ENCODE measurements at places on chromosomes 7 and 10. TPM values are rescaled to one million over a fixed set of nuclear protein-coding genes. Genes with fewer than 3 reads are reported as not detected.

IPMK gene
- polyA plus RNA-seq, result 9.0 TPM

PON1 gene
- polyA plus RNA-seq, result not detected

OR6B1 gene
- not detected for polyA plus RNA-seq

ADAMTS14 gene
- polyA plus RNA-seq, result 0.23 TPM

ADCY1 gene
- polyA plus RNA-seq, result 0.50 TPM

SLC26A5 gene
- 0.04 TPM for polyA plus RNA-seq

SNX10 gene
- polyA plus RNA-seq, result 8.2 TPM

LYZL1 gene
- not detected for polyA plus RNA-seq

CALML3 gene
- polyA plus RNA-seq, result not detected

POLR2J3 gene
- polyA plus RNA-seq, result 33.6 TPM

ELOVL3 gene
- polyA plus RNA-seq, result 0.45 TPM

OR6V1 gene
- polyA plus RNA-seq, result not detected

MTPN gene
- 95.7 TPM for polyA plus RNA-seq

HGF gene
- polyA plus RNA-seq, result 1.8 TPM

BAZ1B gene
- 13.8 TPM for polyA plus RNA-seq

ZNF479 gene
- polyA plus RNA-seq, result not detected

HOXA10 gene
- 25.0 TPM for polyA plus RNA-seq

AKR1D1 gene
- not detected for polyA plus RNA-seq

KCP gene
- polyA plus RNA-seq, result not detected

NCOA4 gene
- 97.3 TPM for polyA plus RNA-seq

MINDY4 gene
- 1.8 TPM for polyA plus RNA-seq

SFXN2 gene
- polyA plus RNA-seq, result 11.6 TPM

POM121C gene
- polyA plus RNA-seq, result 6.0 TPM

CALY gene
- not detected for polyA plus RNA-seq

PVRIG gene
- 12.0 TPM for polyA plus RNA-seq

THSD7A gene
- polyA plus RNA-seq, result under 0.01 TPM

HKDC1 gene
- polyA plus RNA-seq, result 8.4 TPM

OR13A1 gene
- 0.10 TPM for polyA plus RNA-seq

PNLIP gene
- not detected for polyA plus RNA-seq
